Lower lobe of right lung (tissue), 2 donors: ENCODE measurements at places on chromosomes 11 and 22. TPM values are rescaled to one million over a fixed set of nuclear protein-coding genes. Genes with fewer than 3 reads are reported as not detected.
A peak's percentile ranks its signal among the peaks of the same experiment; 100 is the strongest.

The EMID1 gene
- 8.2 TPM for total RNA-seq

The CRYBA4 gene
- not detected for total RNA-seq

The OR51B2 gene
- total RNA-seq = not detected

The RFPL1 gene
- total RNA-seq = not detected

The TSKU gene
- total RNA-seq = 16.3 TPM

- no peak overlapping the region for H3K27ac ChIP-seq
- no peak overlapping the region for H3K4me3 ChIP-seq
- no peaks in the 10 kb centered on the region for H3K27me3 ChIP-seq
- no peaks in the 10 kb centered on the region for H3K36me3 ChIP-seq
- peaks cover 1% of the 10 kb centered on the region for H3K4me1 ChIP-seq
Observed at GRCh38 chr11:119721129-119722120, 7.6 kb downstream of the NECTIN1 start.

DNA sequence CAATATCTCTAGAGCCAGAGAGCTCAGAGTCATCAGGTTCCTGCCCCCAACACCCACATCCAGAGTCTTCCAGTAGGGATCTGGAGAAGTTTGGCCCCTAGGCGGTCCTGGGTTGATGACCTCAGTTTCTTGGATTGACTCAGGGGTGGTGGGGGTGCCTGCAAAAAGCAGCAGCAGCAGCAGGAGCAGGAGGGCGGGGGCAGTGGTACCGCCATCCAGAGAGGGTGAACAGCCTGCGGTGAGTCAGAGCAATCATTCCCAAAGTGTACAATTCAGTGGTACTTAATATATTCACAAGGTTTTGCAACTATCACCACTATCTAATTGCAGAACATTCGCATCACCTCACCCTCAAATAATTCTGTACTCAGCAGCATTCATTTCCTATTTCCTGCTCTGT is 9.9 kb upstream of the SEC14L3 start:
- no peaks in the 10 kb centered on the region for H3K27me3 ChIP-seq
- no peaks in the 10 kb centered on the region for H3K4me1 ChIP-seq
- DNase-seq = no peak
- H3K27ac ChIP-seq = no peak overlapping the region
- no peaks in the 10 kb centered on the region for H3K36me3 ChIP-seq
- no peak overlapping the region for H3K4me3 ChIP-seq

DNA sequence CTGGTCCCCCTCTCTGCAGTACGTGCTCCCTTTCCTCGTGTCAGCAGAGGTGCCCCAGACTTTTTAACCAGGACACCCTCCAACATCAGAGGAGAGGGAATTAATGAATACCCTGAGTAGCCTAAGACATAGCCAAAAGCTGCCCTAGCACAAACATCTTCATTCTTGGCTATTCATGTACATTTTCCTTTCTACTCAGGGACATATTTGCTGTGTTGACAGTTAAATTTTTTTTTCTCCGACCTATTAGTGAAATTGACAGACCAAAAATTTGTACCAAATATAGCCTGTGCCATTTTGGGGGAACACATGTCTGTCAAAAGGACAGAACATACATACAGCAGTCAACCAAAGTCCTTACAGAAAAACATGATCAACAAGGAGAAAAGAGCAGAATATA is 33.3 kb downstream of the CADM1 start:
- H3K4me3 ChIP-seq = no peak overlapping the region
- no peaks in the 10 kb centered on the region for H3K4me1 ChIP-seq
- no peaks in the 10 kb centered on the region for H3K27me3 ChIP-seq
- H3K36me3 ChIP-seq = no peaks in the 10 kb centered on the region

DNA sequence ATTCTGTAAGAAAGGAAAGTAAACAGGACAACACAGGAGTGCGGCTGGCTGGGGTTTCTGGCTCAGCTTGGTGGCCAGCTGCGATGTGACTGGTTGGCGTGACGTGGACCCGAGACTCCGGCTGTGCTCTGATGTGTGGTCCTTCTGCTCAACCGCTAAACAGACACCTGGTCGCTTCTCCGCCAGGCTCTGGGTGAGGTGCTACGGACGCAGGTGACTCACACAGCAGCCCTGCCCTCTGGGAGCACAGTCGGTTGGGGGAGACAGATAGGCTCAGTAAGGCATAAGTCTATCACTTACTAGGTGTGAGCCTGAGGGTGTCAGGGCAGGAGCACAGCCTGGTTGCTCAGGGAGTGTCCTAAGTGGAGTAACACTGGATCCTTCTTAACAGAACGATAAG is 8.2 kb downstream of the RTL6 start:
- no peaks in the 10 kb centered on the region for H3K27me3 ChIP-seq
- DNase-seq = no peak
- H3K36me3 ChIP-seq = no peaks in the 10 kb centered on the region
- H3K4me1 ChIP-seq = no peaks in the 10 kb centered on the region
- H3K4me3 ChIP-seq = no peak overlapping the region

GRCh38 chr11:83785942-83786341 is 499.8 kb upstream of the CCDC90B start:
- no peaks in the 10 kb centered on the region for H3K36me3 ChIP-seq
- DNase-seq = no peak
- H3K27ac ChIP-seq = no peak overlapping the region
- no peaks in the 10 kb centered on the region for H3K27me3 ChIP-seq

DNA sequence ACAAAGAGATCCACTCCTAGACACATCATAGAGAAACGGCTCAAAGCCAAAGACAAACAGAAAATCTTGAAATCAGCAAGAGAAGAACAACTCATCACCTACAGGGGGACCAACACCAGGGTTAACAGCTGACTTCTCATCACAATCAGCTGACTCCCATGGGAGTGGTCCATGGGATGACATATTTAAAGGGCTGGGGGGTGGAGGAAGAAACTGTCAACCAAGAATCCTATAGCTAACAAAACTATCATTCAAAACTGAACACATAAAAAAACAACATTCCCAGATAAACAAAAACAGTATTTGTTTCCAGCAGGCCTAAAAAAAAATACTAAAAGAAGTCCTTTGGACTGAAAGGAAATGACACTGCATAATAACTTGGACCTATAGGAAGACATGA is 86.7 kb downstream of the APOL5 start:
- no peaks in the 10 kb centered on the region for H3K27me3 ChIP-seq
- H3K27ac ChIP-seq = no peak overlapping the region
- H3K36me3 ChIP-seq = peaks cover 14% of the 10 kb centered on the region
- no peaks in the 10 kb centered on the region for H3K4me1 ChIP-seq

- no peaks in the 10 kb centered on the region for H3K27me3 ChIP-seq
- peak; percentile 43 for DNase-seq
- peak overlapping the region; percentile 81 for H3K4me3 ChIP-seq
- H3K4me1 ChIP-seq = peaks cover 25% of the 10 kb centered on the region
- peaks cover 37% of the 10 kb centered on the region for H3K36me3 ChIP-seq
Observed at GRCh38 chr11:72225411-72225951, 914 bp downstream of the INPPL1 start.

GRCh38 chr22:27378311-27378800 is 423.2 kb downstream of the MN1 start:
- peaks cover 7% of the 10 kb centered on the region for H3K27me3 ChIP-seq
- H3K4me1 ChIP-seq = no peaks in the 10 kb centered on the region
- H3K4me3 ChIP-seq = no peak overlapping the region

DNA sequence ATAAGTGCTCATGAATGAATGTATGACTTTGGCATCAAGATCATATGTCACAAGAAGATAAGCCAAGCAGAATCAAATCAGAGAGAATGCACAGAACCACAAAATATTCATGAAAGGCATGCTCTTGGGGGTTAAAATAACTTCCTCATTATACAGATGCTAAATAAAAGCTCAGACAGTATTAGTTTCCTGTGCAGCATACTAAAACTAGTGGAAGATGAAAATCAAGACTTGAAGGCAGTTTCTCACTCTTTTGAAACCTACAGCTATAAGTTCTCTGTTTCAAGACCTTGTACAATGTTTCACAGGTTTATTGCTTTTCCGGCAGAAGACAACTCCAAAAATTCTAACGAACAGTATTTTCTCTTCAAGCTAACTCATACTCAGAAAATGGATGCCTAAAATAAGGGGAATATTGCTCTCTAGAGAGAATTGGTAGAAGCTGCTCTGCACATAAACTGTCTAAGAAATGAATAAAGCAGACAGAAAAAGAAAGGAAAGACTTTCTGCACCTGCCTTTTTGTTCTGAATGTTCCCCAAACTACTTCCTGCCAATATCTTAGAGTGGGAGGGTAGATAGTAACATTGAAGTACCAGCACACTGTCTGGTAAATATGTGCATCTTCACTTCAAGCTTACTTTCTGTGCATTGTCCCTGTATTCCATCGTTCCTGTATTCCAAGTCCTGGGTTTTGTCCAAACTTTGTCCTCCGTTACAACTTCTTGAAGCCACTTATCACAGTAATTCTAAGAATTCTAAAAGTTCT is 639.4 kb upstream of the FAT3 start:
- no peaks in the 10 kb centered on the region for H3K36me3 ChIP-seq
- no peak overlapping the region for H3K4me3 ChIP-seq
- H3K4me1 ChIP-seq = no peaks in the 10 kb centered on the region

DNA sequence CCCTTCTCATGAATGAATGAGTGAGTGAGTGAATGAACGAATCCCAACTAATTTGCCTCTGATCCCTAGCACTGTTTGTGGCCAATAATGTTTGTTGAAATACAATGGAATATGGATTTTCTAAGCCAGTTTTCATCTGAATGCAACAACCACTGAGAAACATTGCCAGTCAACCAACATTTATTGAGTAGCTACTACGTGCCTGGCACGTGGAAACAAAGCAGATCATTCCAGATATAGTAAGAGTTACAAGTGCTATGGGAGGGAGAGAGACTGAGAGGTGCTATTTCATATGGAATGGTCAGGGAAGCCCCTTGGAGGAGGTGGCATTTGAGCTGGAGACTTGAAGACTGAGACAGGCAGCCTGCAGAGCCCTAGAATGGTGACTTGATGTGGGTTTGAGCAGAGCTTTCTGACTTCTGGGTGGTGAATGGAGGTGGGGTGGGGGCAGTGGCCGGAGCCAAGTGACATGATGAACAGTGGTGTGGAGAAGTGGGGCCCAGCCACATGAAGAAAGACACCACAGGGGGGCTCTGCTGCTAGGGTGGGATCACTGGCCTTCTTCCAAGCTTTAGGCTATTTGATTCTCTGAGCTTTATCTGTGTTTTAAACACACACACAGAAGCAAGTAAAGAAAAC is 35.1 kb upstream of the SMTN start:
- H3K4me3 ChIP-seq = no peak overlapping the region
- H3K36me3 ChIP-seq = no peaks in the 10 kb centered on the region
- H3K27me3 ChIP-seq = no peaks in the 10 kb centered on the region
- no peak for DNase-seq
- H3K4me1 ChIP-seq = peaks cover 32% of the 10 kb centered on the region

DNA sequence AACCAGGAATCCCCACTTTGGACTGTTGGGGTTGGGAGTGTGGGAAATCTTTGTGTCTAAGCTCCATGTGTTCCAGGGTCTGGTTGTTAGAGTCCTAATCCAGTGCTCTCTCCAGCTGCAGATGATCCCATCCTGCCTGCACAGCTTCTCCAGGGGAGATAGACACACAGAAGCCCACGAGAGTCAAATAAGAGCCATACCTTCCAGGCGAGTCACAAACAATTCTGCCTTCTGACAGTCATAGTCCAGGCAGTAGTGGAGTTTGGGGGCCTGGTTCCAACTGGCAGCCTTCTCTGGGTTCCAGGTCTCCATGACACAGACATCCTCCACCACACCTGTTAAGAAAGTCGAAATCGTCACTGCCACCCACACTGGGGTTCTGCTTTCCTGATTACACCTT is 32.1 kb downstream of the SYT13 start:
- H3K4me3 ChIP-seq = no peak overlapping the region
- no peak for DNase-seq
- no peaks in the 10 kb centered on the region for H3K36me3 ChIP-seq
- peaks cover 11% of the 10 kb centered on the region for H3K27me3 ChIP-seq
- H3K27ac ChIP-seq = no peak overlapping the region
- no peaks in the 10 kb centered on the region for H3K4me1 ChIP-seq

DNA sequence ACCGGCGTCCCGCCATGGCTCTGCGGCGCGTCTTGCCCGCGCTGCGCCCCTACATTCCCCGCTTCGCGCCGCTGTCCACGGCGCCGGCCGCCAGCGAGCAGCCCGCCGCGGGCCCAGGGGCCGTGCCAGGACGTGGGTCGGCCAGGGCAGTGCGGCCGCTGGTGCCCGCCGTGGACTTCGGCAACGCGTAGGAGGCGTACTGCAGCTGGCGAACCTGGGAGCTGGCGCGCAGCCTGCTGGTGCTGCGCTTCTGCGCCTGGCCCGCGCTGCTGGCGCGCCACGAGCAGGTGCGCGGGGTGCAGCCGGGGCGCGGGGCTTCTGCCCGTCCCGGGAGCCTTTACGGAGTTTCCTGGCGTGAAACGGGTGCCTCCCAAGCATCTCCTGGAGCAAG is 20.1 kb downstream of the DGCR6L start:
- H3K4me3 ChIP-seq = peak overlapping the region; percentile 62
- no peak overlapping the region for H3K27ac ChIP-seq
- no peaks in the 10 kb centered on the region for H3K36me3 ChIP-seq
- peaks cover 18% of the 10 kb centered on the region for H3K27me3 ChIP-seq

DNA sequence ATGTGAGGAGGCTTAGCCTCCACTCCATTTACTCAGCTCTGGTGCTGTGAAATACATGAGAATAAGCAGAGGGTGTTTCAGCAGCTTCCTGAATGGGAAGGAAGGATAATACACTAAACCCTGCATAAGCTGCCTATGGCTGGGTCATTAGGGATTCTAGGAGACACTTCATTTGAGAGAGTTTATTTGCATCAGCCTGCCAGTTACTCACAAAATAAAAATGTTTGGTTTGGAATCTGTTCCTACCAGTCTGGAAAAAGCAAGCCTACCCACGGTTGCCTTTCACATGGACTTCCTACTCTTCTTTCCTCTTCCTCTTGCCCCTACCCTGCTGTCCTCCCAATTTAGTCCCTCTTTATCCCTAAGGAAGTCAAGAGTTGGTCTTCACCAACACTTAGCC is 20.5 kb downstream of the SLC1A2 start:
- no peak for DNase-seq
- H3K36me3 ChIP-seq = no peaks in the 10 kb centered on the region
- no peaks in the 10 kb centered on the region for H3K4me1 ChIP-seq
- H3K4me3 ChIP-seq = no peak overlapping the region
- H3K27me3 ChIP-seq = no peaks in the 10 kb centered on the region

DNA sequence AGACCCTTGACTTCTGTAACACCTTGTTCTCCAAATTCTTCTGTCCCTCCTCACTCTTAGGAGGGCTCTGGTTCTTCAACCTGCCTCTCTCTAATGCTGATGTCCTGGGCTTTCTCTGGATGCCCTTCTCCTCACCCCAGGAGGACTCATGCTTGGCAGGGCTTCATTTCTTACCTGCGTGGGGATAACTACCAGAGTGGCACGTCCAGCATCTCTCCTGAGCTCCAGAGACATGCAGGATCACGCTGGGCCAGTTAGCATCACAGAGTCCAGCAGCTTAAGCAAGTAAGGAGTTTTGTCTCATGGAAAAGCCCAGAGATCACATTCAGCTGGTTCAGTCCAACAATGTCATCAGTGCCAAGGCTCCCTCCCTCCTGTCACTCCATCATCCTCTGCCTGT is 36.4 kb downstream of the RTL6 start:
- peaks cover 5% of the 10 kb centered on the region for H3K27me3 ChIP-seq
- no peaks in the 10 kb centered on the region for H3K36me3 ChIP-seq
- no peaks in the 10 kb centered on the region for H3K4me1 ChIP-seq
- H3K4me3 ChIP-seq = no peak overlapping the region
- no peak overlapping the region for H3K27ac ChIP-seq

DNA sequence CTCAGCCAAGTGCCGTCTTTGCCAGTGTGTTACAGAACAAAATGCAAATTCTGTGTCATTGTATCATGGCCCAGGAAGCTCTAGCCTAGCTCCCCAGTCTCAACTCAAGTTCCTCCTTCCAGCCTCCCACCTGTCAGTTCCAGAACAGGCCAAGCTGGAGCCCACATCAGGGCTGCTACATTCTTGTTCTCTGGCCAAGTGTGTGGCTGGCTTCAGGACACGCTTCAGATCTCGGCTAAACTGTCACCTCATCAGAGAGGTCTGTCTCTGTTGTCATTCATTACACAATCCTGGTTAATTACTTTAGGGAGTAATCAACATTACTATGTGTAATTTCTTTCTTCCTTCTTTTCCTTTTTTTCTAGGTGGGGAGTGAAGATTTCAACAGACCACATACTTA is 347.0 kb upstream of the SYN3 start:
- H3K36me3 ChIP-seq = no peaks in the 10 kb centered on the region
- no peaks in the 10 kb centered on the region for H3K4me1 ChIP-seq
- no peak overlapping the region for H3K4me3 ChIP-seq
